ENCODE measurements at places on chromosomes 3 and 15.
A peak's percentile ranks its signal among the peaks of the same experiment; 100 is the strongest.

DNA sequence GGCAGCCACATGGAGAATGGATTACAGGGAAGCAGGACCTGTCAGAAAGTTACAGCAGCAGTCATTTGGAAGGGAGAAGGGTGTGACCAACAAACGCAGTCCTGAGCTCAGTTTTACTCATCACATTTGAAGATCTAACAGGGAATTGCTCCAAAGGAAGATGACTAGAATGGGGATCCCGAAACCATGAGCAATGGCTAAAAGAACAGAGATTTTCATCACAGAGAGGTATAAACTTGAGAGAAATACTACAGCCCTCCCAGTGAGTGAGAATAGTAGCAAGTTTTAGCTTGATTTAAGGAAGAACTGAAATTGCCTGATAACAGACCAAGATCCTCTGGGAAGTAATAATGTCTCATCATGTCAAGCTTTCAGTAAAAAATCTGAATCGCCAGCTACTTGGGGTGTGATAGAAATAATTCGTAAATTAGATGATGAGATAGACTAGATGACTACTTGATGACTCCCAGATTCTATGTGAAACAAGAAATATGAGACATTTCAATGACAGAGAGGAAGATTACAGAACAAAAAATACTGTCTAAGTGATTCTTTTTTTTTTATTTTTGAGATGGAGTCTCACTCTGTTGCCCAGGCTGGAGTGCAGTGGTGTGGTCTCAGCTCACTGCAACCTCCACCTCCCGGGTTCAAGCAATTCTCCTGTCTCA is 16.9 kb downstream of the CD47 start:
- no peak for DNase-seq

DNA sequence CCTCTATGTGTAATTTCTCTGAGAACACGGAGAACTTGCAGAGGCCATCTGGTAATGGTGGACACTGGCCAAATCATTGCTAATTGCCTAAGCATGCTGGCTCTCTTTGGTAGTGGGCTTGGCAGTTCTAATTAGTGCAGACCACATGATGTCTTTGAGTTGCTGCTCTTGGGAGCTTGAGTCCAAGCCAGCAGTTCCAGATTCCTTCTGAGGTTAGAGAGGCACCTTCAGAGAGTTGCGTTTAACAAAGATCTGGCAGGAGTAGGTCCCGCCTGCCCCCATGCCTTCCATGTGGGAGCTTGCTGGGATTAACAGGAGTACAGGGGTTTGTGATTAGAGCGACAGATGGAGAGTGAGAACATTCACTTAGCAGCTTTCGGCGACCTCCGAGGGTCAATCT is 449.0 kb upstream of the LMCD1 start:
- DNase-seq: no peak

- no peak for DNase-seq
Measured at GRCh38 chr15:101469520-101470288, 19.8 kb downstream of the PCSK6 start.

- DNase-seq: no peak
Measured at GRCh38 chr3:184145111-184145524, 10.0 kb downstream of the EIF2B5 start.

- DNase-seq: no peak
Measured at GRCh38 chr15:79222808-79223207, 59.7 kb upstream of the ANKRD34C start.

DNA sequence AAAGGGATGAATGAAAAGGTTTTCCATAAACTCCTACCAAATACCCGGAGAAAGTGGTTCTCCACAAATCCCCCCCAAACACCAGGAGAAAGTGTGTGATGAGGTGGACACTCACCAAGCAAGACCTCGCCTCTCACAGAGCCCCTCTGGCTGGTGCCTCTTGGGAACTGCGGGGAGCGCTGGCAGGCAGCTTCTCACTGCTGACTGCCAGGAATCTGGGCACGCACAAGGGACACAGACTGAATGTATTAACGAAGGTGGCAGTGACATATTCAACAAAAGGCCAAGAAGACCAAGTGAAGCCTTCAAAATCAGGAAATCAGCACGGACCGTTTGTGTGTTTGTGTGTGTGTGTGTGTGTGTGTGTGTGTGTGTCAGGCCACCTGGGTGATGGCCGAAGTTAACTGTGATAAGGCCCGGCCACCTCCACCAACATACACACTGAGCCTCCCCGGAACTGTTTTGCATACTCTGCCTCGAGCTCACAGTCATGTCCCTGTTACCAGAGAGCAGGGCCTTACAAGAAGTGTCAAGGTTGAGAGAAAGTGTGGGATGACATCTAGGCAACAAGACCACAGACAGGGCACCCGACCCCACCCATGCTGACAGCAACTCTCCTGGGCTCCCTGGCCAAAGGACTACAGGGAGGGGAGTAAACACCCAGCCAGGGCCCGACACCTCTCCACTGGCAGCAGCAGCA is 18.0 kb downstream of the ATP10A start:
- no peak for DNase-seq

- DNase-seq: no peak
Measured at GRCh38 chr3:117483839-117484238, 774.3 kb downstream of the TUSC7 start.

- DNase-seq: no peak
Measured at GRCh38 chr3:171965067-171965712, 74.2 kb upstream of the FNDC3B start.

DNA sequence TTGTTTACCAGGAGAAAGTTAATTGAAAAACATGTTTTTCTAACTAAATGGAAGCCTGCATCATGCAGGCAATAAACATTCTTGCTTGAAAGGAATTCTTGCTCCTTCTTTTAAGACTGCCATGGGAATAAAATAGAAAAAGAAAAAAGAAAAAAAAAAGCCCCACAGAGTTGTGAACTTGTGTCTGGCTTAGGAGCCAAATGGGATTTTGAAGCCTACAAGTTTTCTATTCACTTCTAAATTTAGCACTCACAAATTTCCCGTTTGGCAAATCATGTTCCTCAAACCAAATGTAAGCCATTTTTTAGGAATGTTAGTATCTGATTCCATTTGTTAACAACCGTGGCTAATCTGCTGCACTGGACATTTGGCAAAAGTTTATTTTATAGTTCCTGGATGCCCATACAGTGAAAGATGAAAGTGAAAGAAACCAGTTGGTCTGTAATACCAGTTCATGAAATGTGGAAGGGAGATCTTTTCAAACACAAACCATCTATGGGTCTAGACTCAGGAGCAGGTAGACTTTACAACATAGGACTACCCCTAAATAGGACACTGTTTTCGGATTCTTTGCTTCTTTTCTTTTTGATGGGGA is 133.8 kb upstream of the GMNC start:
- no peak for DNase-seq

DNA sequence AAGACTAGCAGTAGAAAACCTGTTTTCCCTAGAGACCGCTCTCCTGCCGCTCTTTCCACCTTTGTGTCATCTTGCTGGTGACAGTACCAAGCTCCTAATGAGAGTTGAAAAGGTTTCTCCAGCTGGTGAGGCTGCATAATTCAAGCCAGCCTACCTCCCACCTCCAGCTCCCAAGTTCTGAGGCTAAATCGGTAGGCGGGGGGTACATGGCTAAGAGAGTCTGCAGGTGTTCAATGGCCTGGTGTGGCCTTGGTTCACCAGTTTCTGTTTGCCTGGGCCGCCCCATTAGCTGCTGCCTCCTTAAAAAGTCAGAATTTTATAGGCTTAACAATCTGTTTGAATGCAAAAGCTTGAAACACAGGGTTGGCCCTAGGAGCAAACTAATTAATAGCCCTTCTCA is 262.8 kb downstream of the SLCO3A1 start:
- no peak for DNase-seq

DNA sequence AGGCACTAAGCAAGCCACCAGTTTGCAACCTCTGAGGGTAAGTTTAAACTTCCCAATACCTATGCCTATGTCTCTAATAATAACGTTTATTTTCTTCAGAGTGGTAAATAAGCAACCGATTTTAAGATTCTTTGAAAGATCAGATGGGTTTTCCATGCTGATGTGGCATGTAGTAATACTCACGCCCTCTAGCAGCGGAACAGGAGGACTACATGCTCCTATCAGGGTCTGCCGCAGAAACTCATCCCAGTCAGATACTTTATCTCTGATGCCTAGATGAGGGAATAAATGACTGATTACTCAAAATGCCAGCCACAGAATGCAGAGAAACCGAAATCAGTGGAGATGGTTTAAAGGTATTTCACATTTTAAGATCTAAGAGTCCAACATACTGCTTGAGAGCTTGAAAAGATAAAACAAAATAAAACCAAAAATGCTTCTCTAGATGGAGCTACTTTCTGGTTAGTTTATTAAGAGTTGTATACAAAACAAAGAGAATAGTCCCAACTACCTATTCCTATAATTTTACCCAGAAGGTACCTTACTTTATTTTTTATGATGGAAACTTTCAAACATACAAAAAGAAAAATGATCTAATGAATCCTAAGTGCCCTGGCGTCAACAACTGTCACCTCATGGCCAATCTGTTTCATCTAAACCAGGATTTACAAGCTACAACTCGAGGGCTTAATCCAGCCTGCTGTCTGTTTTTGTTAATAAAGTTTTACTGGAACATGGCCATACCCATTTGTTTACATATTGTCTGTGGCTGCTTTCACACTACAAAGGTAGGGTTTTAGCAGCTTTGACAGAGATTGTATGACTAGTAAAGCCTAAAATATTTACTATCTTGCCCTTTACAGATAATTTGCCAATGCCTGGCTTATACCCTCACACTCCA is 37.5 kb upstream of the STIMATE start:
- DNase-seq: peak; percentile 40

GRCh38 chr15:23564821-23565394 is 566 bp upstream of the MKRN3 start:
- DNase-seq: no peak

- no peak for DNase-seq
Measured at GRCh38 chr15:28930476-28931291, 44.9 kb downstream of the APBA2 start.

GRCh38 chr15:86295511-86295910 is 215.8 kb downstream of the AGBL1 start:
- DNase-seq: no peak

DNA sequence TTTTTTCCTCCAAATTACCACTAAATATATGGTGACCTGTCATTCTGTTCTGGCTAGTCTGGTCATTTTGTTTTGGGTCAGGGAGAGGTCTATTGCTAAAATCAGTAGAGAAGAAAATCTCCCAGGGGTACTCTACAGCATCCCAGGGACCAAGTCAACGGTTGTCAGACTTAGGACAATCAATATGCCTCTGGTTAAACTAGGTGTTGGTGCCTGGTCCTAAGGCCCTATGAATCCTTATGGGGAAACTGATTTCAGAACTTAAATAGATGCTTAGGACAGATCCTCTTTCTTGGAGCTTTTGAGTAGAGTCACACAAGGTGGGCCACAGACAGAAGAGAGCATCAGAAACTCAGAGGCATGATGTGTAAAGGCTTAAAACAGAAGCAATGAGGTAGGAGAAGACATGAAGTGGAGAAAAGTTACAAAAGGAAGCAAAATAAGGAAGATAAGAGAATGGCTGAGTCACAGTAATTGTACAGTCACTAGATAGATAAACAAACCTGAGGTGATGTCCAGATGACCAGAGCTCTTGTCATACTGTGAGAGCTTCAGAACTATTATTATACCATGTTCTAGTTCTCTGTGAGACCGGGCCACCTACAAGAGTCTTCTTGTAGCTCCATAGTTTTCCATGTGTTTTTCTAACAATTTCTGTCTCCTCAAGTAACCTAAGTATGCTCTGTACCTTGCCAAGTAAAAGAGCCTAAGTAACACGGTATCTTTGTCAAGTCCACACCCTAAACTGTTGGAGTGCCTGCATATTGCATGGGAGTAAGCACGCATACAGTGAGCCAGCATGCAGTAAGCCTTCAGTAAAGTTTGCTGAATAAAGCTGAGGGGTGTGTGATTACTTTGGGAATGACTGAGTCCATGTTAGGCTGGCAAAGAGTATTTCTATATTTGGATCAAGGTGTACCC is 44.6 kb upstream of the LEKR1 start:
- DNase-seq: no peak

GRCh38 chr3:190862209-190863118 is at the start of gene GMNC:
Gene GMNC (minus strand): TSS chr3:190862694. CDS start chr3:190862615, 79 bp downstream.
- peak; percentile 4 for DNase-seq

DNA sequence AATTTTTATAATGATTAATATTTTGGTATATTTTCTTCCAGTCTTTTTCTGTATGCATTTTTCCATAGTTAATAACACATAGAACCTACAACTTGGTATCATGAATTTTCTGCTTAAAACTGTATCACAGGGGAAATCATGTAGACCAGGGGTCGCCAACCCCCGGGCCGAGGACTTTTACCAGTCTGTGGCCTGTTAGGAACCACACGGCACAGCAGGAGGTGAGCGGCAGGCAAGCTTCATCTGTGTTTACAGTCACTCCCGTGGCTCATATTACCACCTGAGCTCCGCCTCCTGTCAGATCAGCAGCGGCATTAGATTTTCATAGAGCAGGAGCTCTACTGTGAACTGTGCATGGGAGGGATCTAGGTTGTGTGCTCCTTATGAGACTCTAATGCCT is 54.7 kb downstream of the RPL22L1 start:
- DNase-seq: no peak

DNA sequence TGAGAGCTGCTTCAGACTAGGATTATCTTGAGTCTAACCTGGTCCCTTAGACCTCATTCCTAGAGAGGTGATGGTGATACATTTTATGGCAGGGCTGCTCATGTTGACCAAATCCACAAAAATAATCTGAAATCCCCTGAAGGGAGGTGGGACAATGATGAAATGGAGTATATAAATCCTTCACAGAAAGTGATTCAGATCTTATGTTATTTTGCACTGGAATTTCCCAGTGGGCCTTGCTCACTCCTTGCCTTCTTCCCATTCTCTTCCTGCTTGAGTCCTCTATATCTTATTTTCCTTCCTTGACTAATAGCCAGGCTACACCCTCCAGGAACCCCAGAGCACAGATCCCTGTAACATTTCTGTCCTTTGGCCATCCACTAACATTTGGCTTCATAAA is 10.4 kb upstream of the TMEM202 start:
- DNase-seq: no peak

GRCh38 chr15:50229336-50229735 is 36.2 kb downstream of the HDC start:
- DNase-seq: no peak

DNA sequence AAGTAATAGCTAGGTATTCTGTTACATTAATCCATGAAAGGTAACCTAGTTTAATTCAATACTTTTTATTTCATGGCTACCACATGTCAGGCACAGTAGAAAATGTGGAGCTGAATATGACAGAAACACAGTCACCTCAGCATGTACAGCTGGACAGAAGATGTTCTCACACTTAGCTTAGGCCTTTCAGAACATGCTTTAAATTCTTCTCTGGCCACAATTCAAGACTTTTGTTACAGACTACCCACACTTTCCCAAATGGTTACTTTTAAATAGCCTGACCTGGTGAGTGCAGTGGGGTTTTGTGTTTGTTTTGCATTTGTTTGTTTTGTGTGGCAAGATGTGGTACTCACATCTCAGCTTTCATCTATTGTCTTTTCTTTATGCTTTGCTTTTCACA is 1079.5 kb downstream of the IGSF11 start:
- DNase-seq: no peak

- DNase-seq: no peak
Measured at GRCh38 chr15:52258461-52258860, 37.1 kb downstream of the MYO5C start.

DNA sequence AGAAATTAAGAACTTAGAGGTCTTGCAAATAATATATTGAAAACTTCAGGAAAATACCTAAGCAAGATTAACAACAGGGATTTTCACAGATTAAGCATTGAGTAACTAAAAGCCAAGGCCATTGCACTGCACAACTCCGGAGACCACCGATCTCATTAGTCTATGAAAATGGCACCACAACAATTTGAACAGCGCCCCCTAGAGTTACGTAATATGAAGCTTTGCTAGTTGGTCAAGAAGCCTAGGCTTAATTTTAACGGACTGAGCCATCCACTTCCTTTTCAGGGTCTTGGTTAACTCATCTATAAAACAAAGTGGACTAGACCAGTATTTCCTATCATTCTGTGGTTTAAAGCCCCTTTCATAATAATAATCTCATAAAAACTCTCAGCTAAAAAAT is 24.8 kb downstream of the TMEM212 start:
- no peak for DNase-seq
